ENCODE measurements at places on chromosomes 3 and 15.

DNA sequence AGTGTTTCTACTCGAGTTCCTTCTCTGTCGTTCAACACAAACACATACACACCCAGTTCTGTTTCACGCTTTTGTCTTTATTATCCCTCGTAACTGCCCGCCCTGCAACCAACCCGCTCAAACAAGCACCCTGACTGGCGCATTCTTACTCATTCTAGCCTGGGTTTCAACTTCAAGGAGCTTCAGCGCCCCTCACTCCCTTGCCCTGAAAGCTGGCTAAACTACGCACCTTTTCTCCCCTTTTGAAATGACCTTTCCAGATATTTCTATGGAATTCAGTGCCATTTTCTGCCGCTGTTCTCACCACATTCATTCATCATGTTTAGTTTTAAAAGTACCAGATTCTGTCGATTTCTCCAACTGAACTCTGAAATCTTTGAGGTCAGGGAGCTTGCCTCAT lies 653 bp upstream of the MFSD1 start:
- DNase-seq = no peak

DNA sequence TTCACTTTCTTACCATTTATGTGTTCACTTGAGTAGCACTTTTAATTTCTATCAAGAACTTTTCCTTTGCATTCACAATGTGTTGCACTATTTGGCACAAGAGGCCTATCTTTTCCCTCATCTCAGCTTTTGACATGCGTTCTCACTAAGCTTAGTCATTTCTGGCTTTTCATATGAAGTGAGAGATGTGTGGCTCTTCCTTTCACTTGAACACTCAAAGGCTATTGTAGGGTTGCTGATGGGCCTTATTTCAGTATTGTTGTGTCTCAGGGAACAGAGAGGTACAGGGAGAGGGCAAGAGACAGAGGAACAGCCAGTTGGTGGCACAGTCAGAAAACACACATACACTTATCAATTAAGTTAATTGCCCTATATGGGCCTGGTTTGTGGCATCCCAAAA lies 127.4 kb upstream of the MLF1 start:
- DNase-seq = no peak

DNA sequence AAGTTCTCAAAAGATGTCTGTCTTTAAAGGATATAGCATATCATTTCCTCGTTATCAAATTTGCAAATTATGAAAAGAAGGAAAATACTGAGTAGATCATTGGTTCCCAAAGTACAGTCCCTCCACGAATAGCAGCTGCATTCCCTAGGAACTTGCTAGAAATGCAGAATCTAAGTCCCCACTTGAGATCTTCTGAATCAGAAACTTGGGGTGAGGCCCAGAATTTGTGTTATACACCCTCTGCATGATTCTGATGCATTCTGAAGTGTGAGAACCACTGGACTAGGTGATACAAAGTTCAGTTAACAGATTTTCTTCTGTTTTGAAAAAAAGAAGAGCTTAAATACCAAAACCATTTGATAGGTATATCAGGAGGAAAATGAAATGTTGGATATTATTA lies 77.1 kb downstream of the SLC25A26 start:
- DNase-seq = no peak

DNA sequence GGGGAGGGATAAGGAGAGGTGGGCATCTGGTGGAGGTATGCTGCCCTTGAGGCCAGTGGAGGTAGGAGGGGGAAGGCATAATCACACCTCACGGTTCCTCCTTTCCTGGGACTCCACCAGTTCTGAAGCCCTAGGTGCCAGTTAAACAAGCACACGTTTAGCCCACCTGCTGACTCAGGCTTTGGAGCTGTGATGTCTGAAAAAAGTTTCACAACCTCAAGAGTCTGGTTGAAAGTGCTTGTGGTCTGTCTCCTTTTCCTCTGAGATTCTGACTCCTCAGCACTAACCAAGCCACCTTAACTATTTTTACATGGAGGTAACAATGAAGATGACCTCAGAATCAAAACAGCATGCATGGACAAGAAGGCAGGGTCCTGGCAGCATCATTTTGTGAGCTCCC lies 23.0 kb downstream of the HPS3 start:
- no peak for DNase-seq

DNA sequence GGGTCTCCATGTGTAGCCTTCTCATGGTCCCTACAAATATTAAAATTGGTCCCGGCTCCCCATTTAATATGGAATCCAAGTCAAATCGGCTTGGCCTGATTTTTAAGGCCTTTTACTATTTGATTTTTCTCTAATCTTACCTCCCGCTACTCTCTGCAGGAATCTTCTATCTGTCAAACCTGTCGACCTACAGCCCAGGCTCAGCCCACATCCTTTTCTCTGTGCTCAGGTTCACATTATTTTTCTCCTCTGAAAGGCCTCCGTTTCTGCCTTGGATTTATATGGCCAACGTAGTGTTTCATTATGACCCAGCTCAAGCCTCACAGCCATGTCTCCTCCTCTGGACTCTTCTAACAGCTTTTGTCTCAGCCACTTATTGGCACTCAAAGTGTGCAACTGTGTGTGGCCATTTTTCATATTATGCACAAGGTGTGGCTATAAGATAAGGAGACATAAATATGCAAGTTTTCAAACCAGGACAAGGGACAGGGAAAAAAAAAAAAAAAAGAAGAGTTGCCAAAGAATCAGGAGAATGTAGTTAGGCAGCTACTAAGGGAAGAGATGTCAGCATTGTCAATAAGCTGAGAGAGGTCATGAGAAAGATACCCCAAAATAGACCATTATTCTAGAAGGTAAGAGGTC lies 2.1 kb upstream of the GLCE start:
- no peak for DNase-seq

DNA sequence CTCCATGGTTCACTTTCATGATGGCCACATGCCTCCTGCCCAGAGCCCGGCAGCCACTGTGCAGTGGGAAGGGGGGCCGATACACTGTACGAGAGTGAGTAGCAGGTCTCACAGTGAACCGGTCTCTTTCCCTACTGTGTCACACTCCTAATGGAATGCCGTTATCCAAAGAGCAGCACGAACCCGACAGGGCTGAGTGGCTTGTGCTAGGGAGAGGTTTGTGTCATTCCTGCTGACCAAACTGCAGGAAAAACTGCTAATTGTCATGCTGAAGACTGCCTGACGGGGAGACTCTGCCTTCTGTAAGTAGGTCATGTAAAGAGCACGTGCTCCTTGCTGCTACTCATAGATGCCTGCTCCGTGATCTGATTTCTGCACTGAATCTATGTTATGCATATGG lies 105.1 kb downstream of the ARPP21 start:
- DNase-seq = no peak

DNA sequence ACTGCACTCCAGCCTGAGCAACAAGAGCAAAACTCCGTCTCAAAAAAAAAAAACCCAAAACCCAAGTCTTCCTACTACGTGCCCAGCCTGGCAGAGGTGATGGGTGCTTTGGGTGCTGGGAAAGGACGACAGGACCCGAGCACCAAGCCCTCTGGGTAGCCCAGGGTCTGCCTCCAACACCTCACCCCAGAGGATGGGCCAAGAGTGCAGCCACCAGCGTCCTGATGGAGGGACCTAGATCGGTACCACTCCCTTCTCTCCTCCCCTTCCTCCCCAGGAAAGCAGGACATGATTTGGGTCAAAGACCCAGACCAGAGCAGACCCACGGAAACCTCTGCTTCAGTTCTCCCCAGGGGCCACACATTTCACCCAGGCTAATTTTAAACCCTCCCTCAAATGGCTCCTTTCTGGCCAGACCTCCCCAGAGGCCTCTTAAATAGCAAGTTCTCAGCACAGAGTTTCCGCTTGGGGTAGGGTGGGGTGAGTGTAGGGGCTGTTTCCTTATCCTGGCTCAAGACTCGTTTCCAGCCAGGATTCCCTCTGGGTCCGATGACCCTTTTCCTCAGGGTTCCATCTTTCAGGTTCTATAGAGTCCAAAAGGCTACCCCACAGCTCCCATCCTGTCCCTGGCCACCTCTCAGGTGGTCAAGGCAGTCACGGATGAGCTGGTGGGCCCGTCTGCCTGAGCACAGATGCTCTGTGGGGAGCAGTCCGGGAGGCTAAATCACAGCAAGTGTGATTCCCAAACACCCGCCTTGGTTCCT lies 20.5 kb downstream of the RBPMS2 start:
- no peak for DNase-seq

- DNase-seq = no peak
Measured at GRCh38 chr3:69251078-69251805, 128.8 kb upstream of the LMOD3 start.

- no peak for DNase-seq
Measured at GRCh38 chr3:71371282-71371681, 212.2 kb downstream of the FOXP1 start.

DNA sequence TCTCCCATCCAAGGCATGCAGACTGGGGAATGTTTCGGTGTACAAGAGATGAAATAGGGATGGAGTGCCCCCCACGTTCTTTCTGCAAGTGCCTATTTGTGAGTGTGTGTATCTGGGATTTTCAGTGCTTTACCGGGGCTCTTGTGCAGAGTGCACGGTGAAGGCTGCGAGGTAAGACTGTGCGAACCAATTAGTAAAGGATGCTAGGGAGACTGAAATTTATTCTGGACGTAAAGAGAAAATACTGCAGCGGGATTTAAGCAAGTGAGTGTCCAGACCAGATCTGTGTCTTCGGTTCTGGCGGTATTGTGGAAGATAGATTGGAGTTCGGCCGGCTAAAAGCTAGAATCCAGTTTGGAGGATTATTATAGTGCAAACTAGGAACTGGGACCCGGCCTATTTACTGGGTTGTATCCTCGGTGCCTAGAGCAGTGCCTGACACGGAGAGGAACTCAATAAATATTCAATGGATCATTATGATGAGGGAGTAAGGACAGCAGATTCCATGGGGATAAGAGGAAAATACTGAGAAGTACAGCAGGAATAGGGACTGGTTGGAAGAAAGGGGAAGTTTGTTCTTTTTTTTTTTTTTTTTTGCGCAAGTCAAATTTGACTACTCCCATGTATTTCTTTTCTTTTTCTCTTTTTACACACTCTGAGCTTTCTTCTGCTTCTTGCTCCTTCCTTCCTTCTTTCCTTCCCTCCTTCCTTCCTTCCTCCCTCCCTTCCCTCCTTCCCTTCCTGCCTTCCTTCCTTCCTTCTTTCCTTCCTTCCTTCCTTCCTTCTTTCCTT lies 580 bp upstream of the MAGEF1 start:
- no peak for DNase-seq

GRCh38 chr15:23869396-23869795 lies 182.3 kb upstream of the NDN start:
- DNase-seq = no peak

DNA sequence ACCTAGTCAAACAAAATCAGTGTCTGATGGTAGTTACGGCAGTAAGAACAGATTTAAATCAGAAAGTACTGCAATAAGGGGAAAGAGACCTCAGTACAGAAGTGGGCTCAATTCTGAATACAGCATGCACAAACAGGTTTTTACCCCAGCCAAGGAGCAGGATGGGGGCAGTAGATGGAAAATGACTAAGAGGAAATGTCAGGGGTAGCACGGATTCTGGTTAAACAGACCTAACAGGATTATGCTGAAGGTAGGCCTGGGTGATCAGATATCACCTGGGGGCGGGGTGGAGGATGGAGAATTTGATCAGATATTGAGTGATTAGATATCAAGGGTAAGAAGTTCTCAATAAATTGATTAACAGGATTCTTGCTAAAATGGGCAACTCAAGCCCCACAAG lies 19.0 kb downstream of the MESD start:
- DNase-seq = no peak

- no peak for DNase-seq
Measured at GRCh38 chr3:16192176-16192811, 17.8 kb downstream of the GALNT15 start.

GRCh38 chr3:42988097-42988496 lies 9.0 kb downstream of the GASK1A start:
- DNase-seq = no peak

DNA sequence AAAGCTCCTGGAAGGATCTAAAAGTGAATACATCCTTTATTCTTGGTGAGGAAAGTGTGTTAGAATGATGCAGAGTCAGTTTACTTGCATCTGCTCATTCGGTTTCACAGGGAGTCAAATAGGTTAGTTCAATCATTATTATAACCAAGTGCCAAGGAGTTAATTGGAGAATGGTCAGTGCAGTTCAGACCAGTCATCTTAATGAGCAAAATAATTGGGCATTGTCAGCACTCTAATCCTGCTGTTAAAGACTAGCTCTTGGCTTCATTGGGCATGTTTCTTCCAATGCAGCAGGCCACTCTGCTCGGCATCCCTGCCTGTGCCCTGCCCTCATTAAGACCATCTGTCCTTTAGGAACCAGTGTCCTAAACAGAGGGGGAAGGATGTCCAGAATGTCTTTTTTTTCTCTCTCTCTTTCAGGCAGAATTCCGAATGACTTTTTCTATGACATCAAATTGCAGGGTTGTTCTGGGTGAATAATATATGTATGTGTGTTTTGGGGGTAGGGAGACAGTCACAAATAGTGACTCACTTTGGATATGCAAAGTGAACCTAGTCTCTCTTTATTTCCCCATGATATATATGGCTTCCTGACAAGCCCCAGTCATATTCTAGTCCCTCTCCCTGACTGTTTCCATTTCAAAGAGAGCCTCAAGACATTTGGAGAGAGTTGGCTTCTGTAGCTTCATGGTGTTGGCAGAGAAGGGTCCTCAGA lies 205.4 kb upstream of the TRIM42 start:
- no peak for DNase-seq

- no peak for DNase-seq
Measured at GRCh38 chr3:15538345-15538744, 16.8 kb upstream of the COLQ start.

GRCh38 chr15:85708402-85708941 lies 86.3 kb downstream of the KLHL25 start:
- DNase-seq = no peak

DNA sequence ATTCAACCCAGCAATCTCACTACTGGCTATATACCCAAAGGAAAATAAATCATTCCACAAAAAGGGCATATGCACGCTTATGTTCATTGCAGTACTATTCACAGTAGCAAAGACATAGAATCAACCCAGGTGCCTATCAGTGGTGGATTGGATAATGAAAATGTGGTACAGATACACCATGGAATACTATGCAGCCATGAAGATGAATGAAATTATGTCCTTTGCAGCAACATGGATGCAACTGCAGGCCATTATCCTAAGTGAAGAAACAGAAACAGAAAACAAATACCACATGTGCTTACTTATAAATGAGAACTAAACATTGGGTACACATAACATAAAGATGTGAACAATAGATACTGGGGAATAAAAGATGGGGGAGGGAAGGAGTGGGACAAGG lies 606.4 kb upstream of the GRM7 start:
- no peak for DNase-seq

GRCh38 chr15:41693757-41694156 lies 33.6 kb downstream of the MGA start:
- DNase-seq = no peak

DNA sequence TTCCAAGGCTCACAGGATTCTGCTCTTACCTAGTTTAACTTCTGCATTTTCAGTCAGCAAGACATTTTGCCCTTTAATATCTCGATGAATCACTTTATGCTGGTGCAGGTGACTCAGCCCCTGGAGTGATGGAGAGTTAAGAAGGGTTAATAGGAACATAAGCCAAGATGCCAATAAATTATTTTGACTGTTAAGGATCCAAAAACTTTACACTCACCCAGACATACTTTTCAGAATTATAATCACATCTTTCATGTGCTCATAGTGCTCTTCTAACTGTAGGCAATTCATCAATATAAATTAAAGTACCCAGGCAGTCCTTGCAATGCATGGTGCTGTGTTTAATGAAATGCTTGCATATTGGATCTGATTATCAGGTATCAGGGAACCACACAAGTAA lies 164.1 kb upstream of the SLC2A2 start:
- no peak for DNase-seq

Data from activated naive CD4-positive, alpha-beta T cell treated with Interleukin-2 at 50 U/mL for 16 hours (primary cell).